Left lobe of liver (tissue), 2 donors: ENCODE measurements at places on chromosomes 11 and 22. TPM values are rescaled to one million over a fixed set of nuclear protein-coding genes. Genes with fewer than 3 reads are reported as not detected.

Gene ZP1
- total RNA-seq: not detected

Gene SCUBE2
- total RNA-seq: 0.65 TPM

Gene OR6A2
- total RNA-seq: not detected

Gene VPS51
- 55.1 TPM for total RNA-seq

Gene C11orf52
- total RNA-seq: 11.8 TPM

Gene ANGPTL5
- total RNA-seq: not detected

Gene ARHGAP8
- 0.98 TPM for total RNA-seq
